CD4-positive, alpha-beta T cell treated with Interleukin-15 for 1 hour (primary cell): ENCODE measurements at places on chromosomes 5 and 9.
A peak's percentile ranks its signal among the peaks of the same experiment; 100 is the strongest.

- DNase-seq = no peak
Observed at GRCh38 chr9:34451545-34451944, 6.8 kb downstream of the FAM219A start.

DNA sequence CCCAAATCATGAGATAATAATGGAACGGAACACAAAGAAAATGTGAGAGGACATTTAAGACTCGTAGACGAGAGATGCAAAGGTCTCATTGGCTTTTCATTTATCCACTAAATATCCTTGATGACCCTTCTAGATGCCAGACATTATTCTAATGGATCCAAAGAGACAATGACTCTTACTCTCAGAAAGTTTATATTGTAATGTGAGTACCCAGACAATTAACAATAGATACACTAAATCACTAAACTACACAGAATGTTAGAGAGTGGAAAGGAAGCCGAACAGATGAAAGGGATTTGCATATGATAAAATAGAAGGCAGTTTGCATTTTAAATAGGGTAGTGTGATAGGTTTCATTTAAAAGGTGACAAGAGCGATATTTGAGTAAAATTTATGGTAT lies 973.3 kb downstream of the TAF11L14 start:
- no peak for DNase-seq

DNA sequence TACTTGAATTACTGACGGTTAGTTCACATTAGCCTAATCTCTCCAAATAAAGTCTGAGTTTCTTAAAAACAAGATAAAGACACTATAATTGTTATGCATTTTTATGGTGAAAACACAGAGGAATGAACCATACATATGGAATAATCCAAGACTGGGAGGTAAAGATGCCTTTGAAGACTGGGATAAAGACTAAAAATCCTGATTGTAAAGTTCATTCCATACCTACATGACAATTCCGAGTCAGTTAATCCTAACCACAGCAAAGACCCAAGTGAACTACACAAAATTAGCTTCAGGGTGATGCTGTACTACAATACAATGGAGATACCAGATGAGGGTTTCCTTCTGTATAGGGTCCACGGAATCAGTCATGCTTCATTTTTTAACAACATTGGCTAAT lies 6.3 kb downstream of the AP3B1 start:
- no peak for DNase-seq

DNA sequence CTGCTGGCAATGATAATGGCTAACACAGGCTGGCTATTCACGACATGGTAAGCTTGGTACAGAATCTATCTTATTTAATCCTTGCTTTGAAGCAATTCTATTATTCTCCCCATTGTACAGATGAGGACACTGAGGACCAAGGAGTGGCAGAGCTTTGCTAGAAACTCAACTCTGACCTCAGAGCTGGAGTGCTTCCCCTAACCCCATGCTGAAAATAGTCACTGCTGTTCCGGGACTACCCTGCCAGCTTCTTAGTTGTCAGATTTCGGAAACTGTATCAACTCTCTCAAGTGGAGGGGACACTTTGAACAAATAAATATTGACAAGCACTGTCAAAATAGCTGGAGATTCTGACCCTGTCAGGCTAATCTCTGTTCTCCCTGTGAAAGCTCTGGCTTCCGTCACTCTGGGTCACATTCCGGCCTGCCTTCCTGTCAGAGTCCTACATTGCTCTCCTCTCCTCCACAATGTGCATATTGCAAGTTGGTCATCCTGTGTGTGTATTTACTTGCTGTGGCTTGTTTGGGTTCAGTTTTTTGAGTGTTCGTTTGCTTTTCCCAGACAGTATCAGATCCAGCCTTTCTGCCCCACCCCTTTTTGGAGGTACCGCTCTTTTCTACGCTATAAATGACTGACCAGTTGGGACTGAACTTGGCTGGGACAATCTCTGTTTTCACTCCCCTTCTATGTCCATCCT lies 134.3 kb upstream of the MAP1B start:
- DNase-seq = no peak

GRCh38 chr9:125996791-125997190 lies 249.6 kb downstream of the PBX3 start:
- no peak for DNase-seq

- no peak for DNase-seq
Observed at GRCh38 chr9:95217936-95218335, 99.6 kb downstream of the FANCC start.

DNA sequence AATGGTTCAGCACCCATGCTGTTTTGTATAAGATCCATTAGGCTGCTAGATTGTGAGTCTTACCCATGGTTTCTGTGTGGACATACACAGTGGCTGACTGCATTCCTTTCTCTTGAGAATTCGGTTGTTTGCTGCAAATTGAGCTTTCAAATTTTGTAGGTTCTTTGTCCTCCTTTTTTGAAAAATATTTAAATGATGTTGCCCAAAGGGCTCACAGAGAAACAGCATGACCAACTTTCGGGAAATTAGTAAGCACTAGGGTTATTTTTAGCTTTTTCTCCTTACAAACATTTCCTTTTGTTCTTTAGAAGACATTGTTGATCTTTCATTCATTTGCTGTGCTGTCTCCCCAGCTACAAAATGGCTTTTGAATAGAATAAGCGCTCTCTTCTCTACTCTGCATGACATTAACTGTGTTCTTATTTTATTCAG lies 79.4 kb downstream of the NLN start:
- DNase-seq = no peak

DNA sequence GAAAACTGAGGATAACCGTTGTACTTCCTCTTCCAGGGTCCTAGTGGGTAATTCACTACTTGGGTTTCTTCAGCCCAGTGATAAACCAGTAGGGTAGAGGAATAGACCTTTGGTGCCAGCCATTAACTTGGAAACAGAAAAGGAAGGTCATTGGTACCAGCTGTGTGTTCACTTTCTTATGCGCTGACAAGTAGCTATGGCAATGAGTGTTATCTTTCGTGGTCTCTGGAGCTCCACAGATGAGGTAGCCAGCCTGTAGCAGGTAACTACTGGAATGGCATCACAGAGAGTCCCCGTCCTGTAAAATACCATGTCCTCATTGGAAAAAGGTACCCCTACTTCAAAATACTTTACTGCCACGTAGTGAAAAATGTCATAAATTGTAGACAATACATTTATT lies 2.3 kb downstream of the UHRF2 start:
- no peak for DNase-seq

GRCh38 chr5:35129921-35130485 lies 82.3 kb upstream of the AGXT2 start:
- DNase-seq = no peak

DNA sequence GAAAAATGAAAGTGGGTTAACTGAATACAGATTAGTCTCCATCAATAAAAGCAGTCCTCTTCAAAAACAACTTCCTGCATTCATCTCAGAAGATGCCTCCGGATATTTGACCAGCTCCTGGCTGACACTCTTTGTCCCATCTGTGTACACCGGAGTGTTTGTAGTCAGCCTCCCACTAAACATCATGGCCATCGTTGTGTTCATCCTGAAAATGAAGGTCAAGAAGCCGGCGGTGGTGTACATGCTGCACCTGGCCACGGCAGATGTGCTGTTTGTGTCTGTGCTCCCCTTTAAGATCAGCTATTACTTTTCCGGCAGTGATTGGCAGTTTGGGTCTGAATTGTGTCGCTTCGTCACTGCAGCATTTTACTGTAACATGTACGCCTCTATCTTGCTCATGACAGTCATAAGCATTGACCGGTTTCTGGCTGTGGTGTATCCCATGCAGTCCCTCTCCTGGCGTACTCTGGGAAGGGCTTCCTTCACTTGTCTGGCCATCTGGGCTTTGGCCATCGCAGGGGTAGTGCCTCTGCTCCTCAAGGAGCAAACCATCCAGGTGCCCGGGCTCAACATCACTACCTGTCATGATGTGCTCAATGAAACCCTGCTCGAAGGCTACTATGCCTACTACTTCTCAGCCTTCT lies 16.6 kb downstream of the F2R start:
- no peak for DNase-seq

- no peak for DNase-seq
Observed at GRCh38 chr5:92525131-92525530, 1055.9 kb downstream of the NR2F1-AS1 start.

DNA sequence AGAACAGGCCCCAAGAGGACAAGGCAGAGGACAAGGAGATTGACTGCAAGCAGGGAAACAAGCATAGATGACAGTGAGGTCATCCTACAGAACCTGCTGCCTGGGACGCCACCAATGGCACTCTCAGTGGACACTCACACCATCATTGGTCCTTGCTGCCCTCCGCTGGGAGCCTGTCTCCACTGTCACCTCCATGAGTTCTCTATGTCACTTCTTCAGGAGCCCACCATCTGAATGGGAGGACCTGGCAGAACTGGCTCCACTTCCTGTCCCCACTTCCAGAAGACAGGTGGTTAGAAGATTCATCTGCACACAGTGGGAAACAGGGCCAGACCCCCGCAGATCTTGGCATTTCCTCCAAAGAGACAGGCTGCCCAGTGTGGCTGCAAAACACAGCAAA lies 188.9 kb downstream of the HSD17B3 start:
- no peak for DNase-seq

GRCh38 chr5:126754609-126755008 lies 22.3 kb upstream of the LMNB1 start:
- no peak for DNase-seq

DNA sequence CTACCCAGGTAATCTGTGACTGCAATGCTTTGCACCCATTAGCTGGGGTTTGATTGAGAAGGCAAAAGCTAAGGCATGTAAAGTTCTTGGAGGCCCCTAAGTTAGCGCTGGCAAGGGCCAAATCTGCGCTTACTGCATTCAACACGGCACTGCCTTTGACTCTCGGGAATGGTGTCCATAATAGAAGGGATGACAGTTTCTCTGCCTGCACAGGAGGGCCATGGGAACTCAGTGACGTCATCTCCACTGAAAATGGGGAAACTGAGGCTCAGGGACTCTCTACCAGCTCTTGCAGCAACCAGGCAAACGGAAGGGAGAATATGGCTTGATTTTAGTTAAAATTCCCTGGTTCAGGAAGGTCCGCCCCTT lies 487 bp downstream of the SPATA24 start:
- DNase-seq = no peak

GRCh38 chr5:160181965-160182622 lies 47.2 kb upstream of the FABP6 start:
- no peak for DNase-seq

DNA sequence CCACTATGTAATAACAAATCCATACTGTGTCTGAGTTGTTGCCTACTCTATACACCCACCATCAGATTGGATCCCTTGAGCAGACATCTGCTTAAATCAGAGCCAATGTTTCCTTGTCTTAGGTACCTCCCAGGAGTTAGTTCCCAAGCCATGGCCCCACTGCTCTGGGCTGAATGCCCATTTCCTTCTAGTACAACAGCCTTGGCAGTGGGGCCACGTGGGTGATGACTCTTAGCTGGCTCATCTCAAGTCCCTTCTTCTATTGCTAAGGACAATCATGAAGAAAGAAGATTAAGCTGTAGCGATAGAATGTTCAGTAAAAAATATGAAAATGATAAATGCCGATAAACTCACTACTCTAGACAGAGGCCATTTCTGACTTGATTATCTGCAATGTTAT lies 16.6 kb downstream of the PTGR1 start:
- no peak for DNase-seq

DNA sequence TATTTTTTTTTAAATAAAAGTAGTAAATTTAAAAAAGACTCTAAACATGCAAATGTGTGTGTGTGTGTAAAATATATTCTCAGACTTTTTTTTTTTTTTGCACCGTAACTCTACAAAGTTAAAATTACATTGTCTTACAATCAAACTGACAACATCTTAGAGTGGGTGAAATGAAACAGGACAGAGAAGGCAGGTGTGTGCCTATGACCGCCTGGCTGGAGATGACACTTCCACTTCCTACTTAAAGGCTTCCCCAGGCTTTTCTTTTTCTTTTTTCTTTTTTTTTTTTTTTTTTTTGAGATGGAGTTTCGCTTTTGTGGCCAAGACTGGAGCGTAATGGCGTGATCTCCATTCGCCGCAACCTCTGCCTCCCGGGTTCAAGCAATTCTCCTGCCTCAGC lies 2.7 kb upstream of the AK1 start:
- no peak for DNase-seq

- no peak for DNase-seq
Observed at GRCh38 chr5:72245951-72246532, 74.0 kb downstream of the MRPS27 start.

DNA sequence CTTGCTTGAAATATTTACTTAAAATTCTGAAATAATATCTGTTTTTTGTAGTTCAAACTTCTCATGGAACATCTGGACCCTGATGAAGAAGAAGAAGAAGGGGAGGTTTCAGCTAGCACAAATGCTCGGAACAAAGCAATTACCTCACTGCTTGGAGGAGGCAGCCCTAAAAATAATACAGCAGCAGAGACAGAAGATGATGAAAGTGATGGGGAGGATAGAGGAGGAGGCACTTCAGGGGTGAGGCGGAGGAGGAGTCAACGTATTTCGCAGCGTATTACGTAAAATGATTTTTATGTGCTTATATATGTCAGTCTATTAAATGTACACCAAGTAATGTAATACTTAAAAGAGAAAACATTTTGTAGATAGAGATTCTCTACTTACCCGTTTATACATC lies 185.4 kb downstream of the CPLANE1 start:
- no peak for DNase-seq

- DNase-seq = no peak
Observed at GRCh38 chr5:80190960-80191359, 64.9 kb downstream of the SERINC5 start.

DNA sequence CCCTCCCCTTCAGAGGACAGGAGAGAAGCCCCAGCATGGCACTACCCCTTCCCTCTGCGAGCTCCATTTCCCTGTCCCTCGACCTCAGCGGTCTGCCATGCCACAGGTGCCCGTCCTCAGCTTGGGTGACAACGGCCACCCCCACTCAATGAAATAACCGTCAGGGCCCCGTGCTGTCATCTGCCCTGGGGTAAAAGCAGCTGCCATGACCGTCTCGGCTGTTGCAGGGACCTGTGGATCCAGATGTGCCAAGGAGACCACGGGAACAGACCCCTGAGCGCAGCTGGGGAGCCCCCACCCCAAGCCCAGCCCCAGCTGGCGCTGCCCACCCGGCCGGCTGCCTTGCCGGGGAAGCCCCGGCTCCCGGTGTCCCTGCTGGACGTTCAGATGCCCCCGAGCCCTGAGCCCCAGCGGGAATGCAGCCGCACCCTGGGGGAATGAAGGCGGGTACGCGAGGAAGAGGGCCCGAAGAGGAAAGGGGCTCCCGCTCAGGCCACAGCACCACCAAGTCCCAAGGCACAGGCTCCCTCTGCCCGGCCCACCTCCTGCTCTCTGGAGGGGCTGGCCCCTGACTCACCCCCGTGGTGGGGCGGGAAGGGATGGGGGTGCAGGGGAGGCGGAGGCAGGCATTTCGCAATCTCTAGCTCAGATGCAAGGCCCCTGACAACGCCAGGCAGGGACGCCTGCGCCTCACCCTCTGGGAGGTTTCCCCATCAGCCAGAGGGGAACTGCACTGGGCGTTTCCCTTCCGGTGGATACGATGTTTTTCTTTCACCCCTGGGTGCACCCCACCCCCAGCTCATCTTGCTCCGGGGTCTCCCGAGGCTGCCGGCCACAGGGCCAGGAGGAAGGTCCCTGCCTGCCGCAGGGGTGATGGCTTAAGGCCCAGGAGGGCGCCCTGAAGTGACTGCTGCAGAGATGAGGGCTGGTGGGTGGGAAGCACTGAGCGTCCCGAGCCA lies 49.2 kb downstream of the NACC2 start:
- peak; percentile 70 for DNase-seq

GRCh38 chr5:156934450-156935211 lies 28.4 kb downstream of the TIMD4 start:
- peak; percentile 48 for DNase-seq

- DNase-seq = no peak
Observed at GRCh38 chr5:51095486-51095885, 287.8 kb upstream of the ISL1 start.

- DNase-seq = no peak
Observed at GRCh38 chr5:10406651-10407050, 35.0 kb upstream of the ROPN1L start.
